ENCODE measurements at places on chromosomes 4 and X. TPM values are rescaled to one million over a fixed set of nuclear protein-coding genes. Genes with fewer than 3 reads are reported as not detected.
A peak's percentile ranks its signal among the peaks of the same experiment; 100 is the strongest.

The GALNT7 gene
- total RNA-seq = 26.7 TPM

The HSFX1 gene
- 0.58 TPM for total RNA-seq

The EDA2R gene
- 2.7 TPM for total RNA-seq

The SERTM2 gene
- not detected for total RNA-seq

The AFM gene
- total RNA-seq = not detected

The COX7B2 gene
- not detected for total RNA-seq

The NPY1R gene
- not detected for total RNA-seq

The SLC16A2 gene
- total RNA-seq = 0.40 TPM

DNA sequence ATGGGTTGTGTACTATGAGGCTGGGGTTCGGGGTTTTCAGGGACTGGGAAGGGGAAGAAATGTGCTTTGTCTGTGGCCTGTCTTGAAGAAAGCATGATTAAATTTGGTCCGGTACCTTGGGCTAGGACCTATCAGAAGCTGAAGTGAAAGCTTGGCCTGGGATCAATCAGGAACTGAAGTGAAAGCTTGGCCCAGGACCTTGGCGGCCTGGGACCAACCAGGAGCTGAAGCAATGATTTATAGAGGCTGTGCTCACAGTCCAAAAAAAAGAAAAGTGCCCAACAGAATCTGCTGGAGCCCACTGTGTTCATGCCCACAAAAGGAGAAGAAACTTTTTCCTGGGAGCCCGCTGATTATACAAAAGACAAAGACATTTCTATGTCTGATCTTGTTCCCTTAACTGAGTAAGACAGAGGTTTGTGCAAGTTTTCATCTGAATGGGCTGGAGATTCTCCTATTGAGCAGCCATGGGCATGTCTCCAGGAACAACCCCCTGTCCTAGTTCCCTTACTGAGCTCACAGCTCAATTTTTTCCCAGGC, 1427.9 kb downstream of the FAM133A start:
- DNase-seq = no peak

DNA sequence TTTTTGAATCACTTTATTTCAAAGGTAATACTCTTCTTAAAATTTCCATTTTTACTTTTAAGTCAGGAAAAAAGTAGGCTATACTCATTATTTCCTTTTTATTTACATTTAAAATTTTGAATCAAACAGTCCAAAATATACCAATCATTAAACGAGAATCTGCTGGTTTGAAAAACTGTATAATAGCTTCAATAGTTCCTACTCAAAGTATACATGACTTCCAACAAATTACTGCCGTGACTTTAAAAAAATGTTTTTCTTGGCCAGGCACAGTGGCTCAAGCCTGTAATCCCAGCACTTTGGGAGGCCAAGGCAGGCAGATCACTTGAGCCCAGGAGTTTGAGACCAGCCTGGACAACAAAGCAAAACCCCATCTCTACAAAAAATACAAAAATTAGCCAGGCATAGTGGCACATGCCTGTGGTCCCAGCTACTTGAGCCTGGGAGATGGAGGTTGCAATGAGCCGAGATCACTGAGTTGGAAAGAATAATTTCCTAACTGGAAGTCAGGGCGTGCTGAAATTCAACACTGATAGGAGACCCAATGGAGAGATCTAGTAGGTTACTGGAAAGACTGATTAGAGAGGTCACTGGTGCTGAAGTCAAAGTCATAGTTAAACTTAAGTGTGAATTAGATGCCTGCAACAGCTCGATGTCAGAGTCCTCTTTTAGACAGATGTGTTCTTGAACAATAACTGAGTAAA, 9.0 kb downstream of the KLHL8 start:
- DNase-seq = peak; percentile 37

DNA sequence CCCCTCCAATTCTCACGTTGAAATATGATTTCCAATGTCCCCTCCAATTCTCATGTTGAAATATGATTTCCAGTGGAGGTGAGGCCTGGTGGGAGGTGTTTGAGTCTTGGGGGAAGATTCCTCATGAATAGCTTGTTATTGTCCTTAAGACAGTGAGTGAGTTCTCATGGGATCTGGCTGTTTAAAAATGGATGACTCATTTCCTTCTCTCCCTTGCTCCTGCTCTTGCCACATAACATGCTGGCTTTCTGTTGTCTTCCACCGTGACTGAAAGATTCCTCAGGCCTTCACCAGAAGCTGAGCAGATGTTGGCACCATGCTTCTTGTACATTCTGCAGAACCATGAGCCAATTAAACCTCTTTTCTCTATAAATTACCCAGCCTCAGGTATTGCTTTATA, 346.8 kb upstream of the TECRL start:
- no peak for DNase-seq

GRCh38 chrX:8284131-8284530, 113.1 kb upstream of the VCX2 start:
- no peak for DNase-seq

- no peak for DNase-seq
Measured at GRCh38 chr4:24234288-24234848, 344.5 kb upstream of the PPARGC1A start.

DNA sequence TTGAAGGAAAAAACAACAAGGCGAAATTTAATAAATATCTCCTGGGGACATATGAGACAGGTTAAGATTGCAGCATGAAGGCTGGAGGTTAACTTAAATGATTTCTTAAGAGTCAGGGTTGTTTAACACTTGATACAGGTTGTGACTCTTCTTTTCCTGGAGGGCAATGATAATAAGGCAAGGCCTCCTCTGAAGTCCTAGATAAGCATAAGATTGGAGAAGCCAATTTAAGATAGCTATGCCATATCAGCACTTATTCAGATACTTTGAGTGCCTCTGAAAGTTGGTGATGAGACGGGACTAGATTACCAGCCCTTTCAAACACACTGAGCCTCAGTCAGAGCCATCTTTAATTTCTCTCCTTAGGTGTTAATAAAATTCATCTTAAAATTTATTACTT, 350.8 kb downstream of the FBXO8 start:
- DNase-seq = no peak
